Dorsolateral prefrontal cortex (tissue), 122 donors: ENCODE measurements at places on chromosomes 6 and 20.

DNA sequence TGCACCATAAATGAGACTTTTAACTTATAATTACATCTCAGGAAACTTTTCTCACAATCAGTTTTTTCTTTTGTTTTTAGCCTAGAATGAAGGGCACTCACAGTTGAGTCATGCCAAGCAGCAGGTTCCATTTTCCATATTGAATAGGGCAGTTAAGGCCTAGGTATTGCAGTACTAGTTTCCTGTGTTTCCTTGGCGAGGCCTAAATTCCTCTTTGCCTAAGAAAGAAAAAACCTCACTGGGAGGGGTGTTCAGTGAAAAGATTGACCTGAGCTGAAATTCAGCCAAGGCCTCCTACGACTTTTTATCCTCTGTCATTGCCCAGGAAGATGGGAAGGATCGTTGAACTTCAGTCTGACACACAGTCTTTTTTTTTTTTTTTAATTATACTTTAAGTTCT, 85.5 kb downstream of the IMPG1 start:
- DNase-seq = no peak

GRCh38 chr6:81979767-81980166, 227.3 kb upstream of the TENT5A start:
- no peak for DNase-seq

GRCh38 chr20:60968853-60969720, 283.0 kb upstream of the CDH4 start:
- no peak for DNase-seq

GRCh38 chr6:166512567-166512966, 73.9 kb downstream of the RAMACL start:
- no peak for DNase-seq

DNA sequence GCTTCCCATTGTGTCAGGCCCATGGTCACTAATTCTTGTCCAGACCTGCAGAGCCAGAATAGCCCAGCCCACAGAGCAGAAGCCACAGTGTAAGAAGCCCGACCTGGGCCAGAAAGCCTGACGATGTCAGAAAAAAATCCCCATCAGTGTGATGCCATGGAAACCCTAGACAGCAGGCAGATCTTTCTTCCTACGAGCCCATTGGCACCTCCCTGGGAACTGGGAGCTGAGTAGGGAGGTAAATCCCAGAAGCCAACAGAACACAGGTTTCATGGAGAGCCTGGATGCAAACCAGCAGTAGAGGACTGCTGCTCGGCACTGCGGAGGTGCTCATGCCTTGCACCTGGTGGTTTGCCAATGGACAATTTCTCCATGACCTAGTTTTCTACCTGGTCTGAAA, 82.2 kb upstream of the SLC22A16 start:
- peak; percentile 58 for DNase-seq

- no peak for DNase-seq
Measured at GRCh38 chr6:36219081-36219480, 22.5 kb downstream of the BRPF3 start.

- no peak for DNase-seq
Measured at GRCh38 chr6:140203661-140204147, 829.3 kb upstream of the CITED2 start.

GRCh38 chr20:48777821-48778220, 50.0 kb downstream of the PREX1 start:
- no peak for DNase-seq

- DNase-seq = no peak
Measured at GRCh38 chr6:81450180-81450579, 302.3 kb downstream of the TENT5A start.

DNA sequence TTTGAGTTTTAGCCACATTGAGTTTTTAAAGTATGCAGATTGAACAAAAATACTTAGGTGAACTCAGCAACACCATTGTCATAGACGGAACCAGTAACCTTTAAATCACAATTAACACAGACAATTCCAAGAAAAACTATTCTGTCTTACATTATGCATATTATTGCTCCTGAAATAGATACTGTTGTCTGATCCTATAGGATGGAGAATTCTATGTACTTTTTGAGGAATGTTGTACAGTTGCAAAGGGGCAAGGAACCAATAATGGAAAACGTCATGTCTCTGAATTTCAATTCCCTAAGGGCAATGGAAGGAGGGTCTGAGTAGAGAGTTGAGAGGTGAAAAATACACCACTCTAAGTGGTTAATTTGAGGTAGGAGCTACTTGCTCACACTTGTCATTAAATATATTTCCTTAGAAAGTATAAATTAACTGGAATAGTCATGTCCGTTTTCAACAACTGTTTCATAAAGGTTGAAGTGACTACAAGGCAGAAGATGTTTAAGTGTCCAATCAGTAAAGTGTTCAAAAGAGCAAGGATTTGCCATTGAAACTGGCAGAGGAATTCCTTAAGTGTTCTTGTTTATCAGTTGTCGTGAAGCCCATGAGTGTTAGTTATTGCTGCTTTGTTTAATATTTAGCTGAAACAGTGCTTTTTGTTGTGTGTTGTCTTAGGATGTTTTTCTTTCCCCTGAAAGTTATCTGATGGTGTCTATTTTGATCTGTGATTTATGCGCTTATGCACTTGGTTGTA, 1.3 kb downstream of the NKAIN2 start:
- no peak for DNase-seq

DNA sequence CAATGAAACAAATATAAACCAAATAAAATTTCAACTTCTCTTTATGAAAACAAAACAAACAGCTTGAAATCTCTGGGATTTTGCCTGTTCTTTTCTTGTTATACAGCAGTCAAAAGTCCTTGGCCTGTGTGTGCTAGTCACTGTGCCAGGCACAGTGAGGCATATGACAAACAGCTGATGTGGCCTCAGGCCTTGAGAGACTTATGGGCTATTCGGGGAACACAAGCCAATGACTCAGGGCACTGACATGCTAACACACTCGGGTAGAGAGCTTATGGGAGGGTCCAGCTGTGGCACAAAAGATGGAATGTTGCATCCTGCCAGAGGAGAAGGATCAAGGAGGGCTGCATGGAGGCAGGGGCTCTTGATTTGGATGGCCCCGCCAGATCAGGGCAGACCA, 95.4 kb upstream of the NKX2-2 start:
- DNase-seq = peak; percentile 71
